ENCODE measurements at places on chromosomes 2 and 18.

- no peak for DNase-seq
Observed at GRCh38 chr2:238299803-238300202, 11.4 kb upstream of the PER2 start.

- no peak for DNase-seq
Observed at GRCh38 chr2:23350041-23350791, 34.8 kb upstream of the KLHL29 start.

DNA sequence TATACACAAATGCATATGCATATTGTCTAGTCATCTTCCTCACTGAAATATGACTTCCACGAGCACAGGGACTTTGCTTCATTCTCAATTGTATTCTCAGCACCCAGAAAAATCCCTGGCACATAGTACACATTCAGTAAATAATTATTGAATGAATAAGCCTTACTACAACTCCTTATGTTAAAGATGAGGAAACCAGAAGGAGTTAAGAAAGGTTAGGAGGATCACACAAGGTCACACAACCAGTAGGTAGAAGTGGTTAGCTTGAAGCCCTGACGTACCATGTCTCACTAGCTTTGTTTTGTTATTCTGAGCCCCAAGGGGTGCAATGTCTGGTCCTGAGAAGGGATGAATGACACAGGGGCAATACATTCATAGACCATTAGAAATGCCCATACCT is 220.9 kb upstream of the PID1 start:
- DNase-seq = no peak

- DNase-seq = no peak
Observed at GRCh38 chr2:185796758-185797157, 58.2 kb downstream of the FSIP2 start.

DNA sequence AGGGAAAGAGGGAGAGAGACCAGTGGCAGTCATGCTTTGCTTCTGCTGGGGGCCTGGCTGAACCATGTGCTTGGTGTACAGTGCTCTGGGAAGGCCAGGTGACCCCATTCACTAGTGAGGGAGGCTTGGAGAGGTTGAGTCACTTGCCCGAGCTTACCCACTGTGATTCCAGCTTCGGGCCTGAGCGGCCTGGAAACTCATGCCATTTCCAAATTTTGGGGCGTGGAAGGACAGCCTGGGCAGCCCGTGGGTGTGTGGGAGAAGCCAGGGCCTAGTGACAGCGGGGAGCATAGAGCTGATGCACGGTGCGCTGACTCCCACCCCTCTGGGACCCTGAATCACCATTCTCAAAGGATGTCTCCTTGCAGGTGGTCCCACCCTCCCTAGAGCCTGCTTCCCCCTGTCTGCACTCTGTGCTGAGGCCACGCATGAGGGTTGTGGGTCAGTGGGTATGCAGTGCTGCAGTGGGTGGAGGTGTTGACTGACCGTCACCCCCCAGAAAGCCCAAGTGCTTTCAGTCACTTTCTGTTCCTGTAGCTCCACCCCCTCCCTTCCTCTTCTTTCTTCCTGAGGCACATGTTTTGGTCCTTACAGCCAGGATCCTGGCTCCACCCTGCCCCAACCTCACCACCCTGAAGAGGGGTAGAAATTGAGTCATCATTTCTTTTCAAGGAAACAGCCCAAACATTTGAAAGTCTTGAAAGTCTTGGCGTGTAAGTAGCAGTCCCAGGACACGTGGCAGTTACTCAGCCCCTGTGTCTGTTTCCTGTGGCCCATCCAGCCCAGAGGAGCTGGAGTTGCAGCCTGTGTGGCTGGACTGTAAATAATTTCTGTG is 69.3 kb upstream of the MCFD2 start:
- peak; percentile 62 for DNase-seq

DNA sequence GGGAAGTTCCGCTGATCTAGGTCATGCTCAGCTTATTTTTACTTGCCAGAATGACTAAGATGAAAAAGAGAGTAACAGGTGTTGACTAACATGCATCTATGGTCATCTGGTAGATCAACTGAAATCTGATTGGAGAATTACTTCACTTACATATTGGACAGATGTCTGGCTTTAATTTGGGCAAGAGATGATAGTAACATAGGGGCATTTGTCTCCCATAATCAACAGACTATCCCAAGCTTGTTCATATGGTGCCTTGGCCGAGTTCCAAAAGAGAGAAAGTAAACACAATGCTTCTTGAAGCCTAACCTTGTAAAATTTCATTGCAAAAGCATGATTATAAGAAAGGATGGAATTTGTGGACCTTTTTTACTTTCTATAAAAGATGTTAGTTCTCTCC is 503.7 kb downstream of the ADCYAP1 start:
- DNase-seq = no peak

- DNase-seq = no peak
Observed at GRCh38 chr18:34909637-34910364, 131.4 kb upstream of the MAPRE2 start.

GRCh38 chr2:73830871-73831401 is 2.2 kb downstream of the STAMBP start:
- no peak for DNase-seq

DNA sequence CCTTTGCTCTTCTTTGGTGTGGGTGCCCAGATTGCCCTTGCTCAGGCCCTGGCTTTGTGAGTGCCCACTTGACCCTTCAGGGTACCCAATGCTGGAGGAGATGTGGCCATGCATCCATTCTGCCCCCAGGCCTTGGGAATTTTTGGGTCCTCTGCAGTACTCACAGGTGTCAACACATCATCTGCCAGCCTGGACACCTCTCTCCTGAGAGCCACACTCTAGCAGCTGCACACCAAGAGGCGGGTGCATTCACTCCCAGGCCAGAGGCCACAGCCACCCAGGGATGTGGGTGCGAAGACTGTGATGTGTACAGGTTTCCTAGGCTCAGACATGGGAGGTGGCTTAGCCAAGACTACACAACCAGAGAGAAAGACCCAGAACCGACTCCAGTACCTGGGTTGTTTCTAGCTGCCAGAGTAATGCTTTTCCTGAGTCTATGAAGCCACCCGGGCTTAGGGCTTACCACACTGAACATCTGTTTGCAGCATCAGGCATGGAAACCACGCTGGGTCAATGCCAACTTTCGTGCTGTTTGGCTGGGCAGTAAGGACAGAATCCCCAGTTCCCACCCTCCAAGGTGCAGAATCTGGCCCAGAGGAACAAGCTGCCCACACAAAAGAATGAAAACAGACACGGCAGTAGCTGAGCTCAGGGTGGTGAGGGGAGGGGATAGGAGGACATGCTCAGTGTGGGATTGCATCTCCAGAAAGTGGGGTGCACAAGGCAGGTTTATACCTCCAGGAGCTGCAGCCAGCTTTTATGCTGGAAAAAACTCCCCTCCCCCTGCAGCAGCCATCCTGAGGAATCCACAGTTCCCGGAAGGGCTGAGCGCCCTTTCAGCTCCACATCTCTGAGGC is 40.1 kb downstream of the KCNF1 start:
- no peak for DNase-seq

DNA sequence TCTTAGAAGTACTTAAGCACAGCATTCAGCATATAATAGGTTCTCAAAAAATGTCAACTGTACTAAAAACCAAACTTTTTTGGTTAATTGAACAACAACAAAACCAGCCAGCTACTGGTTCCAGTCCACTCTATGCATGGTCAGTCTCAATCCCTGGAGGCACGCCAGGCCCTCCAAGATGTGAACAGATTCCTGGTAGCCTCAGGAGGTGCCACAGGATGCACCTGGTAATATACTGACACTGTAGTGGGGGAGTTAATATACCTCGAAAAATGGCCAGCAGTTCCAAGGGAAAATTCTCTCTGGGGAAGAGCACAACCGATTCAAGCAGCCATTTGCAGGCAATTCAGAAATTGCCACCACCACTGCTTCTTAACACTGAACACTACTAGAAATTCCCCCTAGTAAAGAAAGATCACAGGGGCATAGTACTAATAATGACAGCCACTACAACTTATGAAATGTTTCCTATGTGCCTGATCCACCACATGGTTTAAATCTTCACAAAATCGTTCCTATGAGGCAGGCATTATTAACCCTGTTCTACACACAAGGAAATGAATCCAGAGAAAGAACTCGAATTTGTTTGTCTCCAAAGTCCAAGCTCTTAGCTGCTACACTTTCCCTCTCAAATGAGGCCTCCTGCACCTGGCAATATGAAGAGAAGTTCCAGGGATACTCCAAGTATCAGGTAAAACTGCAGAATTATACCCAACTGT is 3.4 kb downstream of the MGAT4A start:
- DNase-seq = no peak

GRCh38 chr2:199465988-199466691 is 8.4 kb upstream of the SATB2 start:
- DNase-seq = no peak

DNA sequence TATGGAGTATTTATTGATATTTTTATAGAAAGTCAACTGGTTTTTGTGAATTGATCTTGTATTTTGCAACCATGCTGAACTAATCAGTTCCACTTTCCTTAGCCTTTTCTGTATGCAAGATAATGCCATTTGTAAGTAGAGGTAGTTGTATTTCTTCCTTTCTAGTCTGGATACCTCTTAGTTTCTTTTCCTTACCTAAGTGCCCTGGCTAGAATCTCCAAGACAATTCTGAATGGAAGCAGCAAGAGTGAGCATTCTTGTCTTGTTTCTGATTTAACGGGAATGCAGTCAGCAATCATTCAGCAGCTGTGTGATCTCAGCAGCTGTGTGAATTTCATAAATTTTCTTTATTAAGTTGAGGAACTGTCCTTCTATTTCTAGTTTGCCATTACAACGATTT is 73.4 kb downstream of the NRXN1 start:
- no peak for DNase-seq

DNA sequence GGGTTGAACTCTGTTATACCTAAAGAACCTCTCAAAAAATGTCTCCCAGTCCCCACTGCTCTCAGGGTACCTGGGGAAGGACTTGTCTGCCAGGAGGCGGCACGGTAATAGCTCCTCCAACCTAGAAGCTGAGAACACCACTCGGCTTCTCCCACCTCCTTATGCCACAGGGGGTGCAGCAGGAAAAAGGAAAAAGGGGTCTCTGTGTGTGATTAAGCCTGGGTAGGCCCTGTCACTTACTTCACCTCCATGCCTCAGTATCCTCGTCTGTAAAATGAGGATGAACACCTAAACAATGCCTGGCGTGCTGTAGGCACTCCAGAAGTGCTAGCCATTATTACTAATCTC is 76.6 kb downstream of the EMX1 start:
- peak; percentile 1 for DNase-seq

GRCh38 chr2:201126308-201127151 is 10.6 kb downstream of the CFLAR start:
- DNase-seq = no peak

- no peak for DNase-seq
Observed at GRCh38 chr2:173101687-173102086, 26.0 kb downstream of the MAP3K20 start.

GRCh38 chr18:22391407-22392345 is 26.0 kb downstream of the CTAGE1 start:
- DNase-seq = no peak

DNA sequence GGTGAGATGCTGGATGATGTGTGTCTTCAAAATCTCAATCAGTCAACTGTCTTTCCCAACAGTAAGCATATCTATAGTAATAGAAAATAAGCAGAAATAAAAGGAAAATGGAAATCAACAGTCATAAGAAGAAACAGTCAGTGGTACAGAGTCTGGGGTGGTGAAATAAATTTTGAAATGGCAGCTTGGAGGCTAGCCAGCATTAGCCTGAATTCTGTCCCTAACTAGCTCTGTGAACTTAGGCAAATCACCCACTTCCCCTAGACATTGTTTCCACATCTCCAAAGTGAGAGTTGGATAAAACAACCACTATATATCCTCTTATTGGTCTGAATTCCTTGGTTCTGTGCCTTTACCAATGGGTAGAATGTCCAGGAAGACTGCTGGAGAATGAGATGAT is 189.7 kb upstream of the REV1 start:
- DNase-seq = no peak

- DNase-seq = no peak
Observed at GRCh38 chr2:226702376-226702775, 97.2 kb downstream of the IRS1 start.

DNA sequence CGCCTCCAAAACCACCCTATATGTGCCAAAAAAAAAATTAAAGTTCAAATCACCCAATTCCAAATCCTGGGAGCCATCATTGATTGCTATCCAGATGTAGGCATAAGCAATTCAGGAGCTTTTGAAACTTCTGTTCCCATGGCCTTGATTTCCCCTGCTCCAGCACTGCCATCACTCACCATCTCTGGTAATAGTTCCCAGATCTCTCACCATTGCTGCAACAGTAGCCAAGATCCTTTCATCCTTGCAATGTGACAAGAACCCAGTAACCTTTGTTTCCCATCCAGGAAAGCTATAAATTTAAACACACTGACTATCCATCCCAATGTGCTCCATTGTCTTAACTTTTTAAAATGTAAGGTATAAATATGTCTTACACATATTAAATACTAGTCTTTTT is 155.4 kb downstream of the PDE11A start:
- DNase-seq = no peak

- no peak for DNase-seq
Observed at GRCh38 chr2:140442319-140442718, 1662.1 kb upstream of the NXPH2 start.

DNA sequence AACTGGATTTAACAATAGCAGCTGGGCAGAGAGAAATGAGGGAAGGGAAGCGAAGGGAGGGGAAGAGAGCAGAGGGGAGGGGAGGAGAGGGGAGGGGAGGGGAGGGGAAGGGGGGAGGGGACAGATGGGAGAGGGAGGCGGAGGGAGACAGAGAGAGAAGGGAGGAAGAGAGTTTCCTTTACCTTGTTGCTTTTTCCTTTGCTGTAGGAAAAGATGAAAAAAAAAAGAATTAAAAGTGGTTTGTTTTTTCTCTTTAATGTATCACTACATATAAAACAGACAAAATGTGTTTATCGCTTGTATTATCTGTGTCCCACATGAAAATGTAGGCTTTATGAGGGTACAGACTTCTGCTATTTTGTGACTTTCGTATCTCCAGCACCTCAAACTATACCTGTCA is 190.4 kb upstream of the KYNU start:
- DNase-seq = no peak

GRCh38 chr2:138722316-138722715 is 57.9 kb downstream of the NXPH2 start:
- DNase-seq = no peak

GRCh38 chr2:166376488-166376828 is 714 bp upstream of the SCN9A start:
- no peak for DNase-seq

- DNase-seq = no peak
Observed at GRCh38 chr18:62026586-62026985, 133.8 kb upstream of the RNF152 start.

DNA sequence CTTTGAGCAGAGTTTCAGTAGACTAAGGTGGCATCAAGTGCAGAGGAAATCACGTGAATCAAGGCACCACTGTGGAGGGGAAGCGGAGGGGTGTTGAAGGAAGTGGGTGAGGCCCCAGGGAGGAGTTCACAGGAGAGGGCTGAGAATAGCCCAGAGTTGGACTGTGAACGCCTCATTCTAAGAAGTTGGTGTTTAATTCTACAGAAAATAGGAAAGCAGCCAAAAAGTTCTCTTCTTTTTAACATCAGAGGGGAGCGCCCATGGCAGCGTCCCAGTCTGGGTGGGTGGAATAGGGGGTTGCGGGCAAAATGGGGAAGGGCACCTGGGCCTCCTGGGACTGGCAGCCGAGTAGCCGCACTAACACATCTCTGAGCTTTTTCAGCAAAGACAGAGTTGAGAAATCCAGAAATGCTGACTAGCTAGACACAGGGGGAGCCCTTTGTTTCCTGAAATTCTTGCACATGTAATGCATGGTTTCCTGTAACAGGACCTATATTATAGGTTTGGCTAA is 97.0 kb downstream of the NEB start:
- peak; percentile 57 for DNase-seq

GRCh38 chr2:144357623-144358373 is 162.1 kb downstream of the ZEB2 start:
- DNase-seq = no peak
